ENCODE measurements at places on chromosomes 12 and 14.

GRCh38 chr14:101460986-101461750 is 100.1 kb upstream of the DIO3 start:
- no peak for DNase-seq

- DNase-seq, result no peak
Observed at GRCh38 chr12:129631316-129631715, 272.5 kb downstream of the TMEM132D start.

DNA sequence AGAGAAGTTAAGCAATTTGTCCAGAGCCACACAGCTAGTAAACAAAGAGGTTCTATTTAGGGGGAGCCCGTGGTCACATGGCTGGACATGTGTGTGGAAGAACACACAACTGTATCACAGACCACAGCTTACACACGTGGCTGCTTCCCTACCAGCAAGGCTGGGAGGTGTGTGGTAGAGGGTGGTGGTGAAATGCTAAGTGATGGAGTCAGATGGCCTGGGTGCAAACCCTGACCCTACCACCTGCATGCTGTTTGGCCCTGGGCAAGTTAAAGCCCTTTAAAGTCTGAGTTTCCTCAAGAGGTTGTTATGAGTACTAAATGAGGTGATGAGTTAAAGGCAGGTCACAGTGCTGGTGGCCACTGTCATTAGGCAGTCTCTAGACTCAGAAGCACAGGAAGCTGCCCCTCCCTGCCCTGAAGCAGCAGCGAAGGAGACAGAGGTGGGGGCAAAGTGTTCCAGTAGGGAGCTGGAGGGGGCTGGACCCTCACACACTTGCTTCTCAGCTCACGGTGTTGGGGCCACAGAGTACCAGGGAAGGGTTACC is 64.2 kb downstream of the ERH start:
- no peak for DNase-seq

GRCh38 chr14:79910086-79910485 is 301.2 kb downstream of the DIO2 start:
- DNase-seq, result no peak

GRCh38 chr14:101955695-101956161 is 8.6 kb upstream of the DYNC1H1 start:
- no peak for DNase-seq

- DNase-seq, result no peak
Observed at GRCh38 chr14:78714711-78715110, 544.5 kb downstream of the NRXN3 start.

DNA sequence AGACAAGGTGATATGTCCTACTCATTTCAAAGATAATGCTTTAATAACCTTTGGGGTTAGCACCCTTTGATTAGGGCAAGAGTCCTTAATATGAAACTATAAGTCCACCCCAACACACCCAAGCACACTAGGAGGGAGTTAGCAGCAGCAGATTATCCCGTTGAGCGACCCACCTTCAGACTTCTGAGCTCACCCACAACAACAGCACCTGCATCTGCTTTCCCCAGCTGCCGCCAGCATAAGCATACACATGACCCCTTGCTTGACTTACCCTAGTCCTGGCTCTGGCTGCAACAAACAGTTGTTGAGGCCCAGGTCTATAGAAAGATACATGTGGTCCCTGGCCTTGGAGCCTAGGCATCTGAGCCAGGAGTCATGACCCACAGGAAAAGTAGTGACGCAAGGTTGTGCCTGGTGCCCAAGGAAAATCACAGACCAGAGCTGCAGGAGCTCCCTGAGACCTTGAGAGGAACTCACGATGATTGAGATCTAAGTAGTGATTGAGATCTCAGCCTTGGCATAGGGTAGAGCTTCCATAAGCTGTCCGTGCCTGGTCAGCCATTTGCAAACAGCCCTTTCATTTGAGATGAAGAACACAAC is 19.0 kb downstream of the ZDHHC22 start:
- DNase-seq, result peak; percentile 42

GRCh38 chr14:67569011-67569650 is 30.9 kb downstream of the PIGH start:
- DNase-seq, result no peak

DNA sequence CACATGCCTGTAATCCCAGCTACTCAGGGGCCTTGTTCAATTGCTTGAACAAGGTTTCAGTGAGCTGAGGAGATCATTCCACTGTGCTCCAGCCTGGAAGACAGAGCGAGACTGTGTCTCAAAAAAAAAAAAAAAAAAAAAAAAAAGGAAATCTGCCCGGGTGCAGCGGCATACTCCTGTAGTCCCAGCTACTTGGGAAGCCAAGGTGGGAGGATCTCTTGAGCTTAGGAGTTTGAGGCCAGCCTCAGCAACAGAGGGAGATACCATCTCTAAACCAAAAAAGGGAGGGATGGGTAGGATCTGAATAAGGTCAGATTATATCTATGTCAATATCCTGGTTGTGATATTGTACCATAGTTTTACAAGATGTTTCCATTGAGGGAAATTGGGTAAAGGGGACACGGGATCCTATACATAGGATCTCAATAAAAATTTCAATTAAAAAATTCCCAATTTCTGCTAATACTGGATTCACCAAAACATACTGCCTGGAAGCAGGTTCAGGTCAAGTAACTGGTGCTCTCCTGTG is 76.4 kb downstream of the BORCS5 start:
- DNase-seq, result no peak
